ENCODE measurements at places on chromosomes 4 and X.

GRCh38 chr4:56972809-56973208 is 4.6 kb downstream of the NOA1 start:
- DNase-seq, result no peak

DNA sequence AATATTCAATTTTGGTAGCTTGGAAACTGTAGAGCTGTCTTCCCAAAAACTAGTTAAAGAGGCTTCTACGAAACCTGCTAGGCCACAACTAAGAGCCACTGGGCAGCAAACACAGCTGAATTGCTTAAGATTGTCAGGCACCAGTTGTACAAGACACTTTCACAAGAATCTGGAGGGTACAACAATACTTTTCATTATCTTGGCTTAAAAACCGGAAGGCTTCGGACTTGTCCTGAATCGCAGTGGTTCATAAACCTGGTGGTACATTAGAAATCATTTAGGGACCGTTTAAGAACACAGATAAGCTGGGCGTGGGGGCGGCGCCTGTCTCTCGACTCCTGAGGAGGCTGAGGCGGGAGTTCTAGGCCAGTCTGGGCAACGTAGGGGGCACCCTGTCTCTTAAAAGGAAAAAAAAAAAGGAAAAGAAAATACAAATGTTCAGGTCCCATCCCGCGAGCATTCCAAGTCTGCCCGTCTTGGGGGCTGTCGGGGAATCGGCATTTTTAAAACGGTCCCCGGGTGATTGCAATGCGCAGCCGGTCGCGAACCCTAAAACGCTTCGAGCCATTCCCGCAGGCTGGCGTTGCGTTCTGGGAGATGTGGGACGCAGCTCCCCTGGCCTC is 763 bp downstream of the PYURF start:
- DNase-seq, result peak; percentile 14

DNA sequence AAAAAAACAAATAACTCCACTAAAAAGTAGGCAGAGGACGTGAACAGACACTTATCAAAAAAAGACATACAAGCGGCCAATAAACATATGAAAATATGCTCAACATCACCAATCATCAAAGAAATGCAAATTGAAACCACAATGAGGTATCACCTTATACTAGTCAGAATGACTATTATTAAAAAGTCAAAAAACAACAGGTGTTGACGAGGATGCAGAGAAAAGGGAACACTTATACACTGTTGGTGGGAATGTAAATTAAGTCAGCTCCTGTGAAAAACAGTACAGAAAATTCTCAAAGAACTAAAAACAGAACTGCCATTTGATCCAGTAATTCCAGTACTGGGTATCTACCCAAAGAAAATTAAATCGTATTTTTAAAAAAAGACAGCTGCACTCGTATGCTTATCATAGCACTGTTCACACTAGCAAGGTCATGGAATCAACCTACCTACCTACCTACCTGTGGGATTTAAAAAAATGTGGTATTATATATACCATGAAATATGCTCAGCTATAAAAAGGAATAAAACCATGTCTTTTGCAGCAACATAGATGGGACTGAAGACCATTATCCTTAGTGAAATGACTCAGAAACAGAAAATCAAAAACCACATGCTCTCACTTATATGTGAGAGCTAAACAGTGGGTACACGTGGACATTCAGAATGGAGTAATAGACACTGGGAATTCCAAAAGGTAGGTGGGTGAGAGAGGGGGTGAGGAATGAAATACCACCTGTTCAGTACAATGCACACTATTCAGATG is 24.8 kb upstream of the PTPN13 start:
- no peak for DNase-seq

GRCh38 chr4:131091896-131092295 is 1995.9 kb downstream of the C4orf33 start:
- peak; percentile 21 for DNase-seq

DNA sequence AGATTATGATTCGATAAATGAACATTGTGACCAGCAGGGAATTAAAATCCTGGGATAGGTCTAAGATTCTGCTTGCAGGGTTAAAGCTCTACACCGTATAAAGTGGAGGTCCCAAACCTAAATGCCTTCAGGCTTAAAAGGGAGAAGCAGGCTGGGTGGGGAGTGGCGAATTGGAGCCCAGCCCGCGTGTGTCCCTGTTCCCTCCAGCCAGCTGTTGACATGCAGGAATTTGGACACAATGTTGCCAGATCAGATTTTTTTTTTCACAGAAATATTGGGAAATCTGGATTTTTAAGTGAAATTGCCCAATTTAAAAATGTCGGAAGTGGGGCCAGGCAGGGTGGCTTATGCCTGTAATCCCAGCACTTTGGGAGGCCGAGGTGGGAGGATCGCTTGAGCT is 60.5 kb downstream of the ELF4 start:
- no peak for DNase-seq

DNA sequence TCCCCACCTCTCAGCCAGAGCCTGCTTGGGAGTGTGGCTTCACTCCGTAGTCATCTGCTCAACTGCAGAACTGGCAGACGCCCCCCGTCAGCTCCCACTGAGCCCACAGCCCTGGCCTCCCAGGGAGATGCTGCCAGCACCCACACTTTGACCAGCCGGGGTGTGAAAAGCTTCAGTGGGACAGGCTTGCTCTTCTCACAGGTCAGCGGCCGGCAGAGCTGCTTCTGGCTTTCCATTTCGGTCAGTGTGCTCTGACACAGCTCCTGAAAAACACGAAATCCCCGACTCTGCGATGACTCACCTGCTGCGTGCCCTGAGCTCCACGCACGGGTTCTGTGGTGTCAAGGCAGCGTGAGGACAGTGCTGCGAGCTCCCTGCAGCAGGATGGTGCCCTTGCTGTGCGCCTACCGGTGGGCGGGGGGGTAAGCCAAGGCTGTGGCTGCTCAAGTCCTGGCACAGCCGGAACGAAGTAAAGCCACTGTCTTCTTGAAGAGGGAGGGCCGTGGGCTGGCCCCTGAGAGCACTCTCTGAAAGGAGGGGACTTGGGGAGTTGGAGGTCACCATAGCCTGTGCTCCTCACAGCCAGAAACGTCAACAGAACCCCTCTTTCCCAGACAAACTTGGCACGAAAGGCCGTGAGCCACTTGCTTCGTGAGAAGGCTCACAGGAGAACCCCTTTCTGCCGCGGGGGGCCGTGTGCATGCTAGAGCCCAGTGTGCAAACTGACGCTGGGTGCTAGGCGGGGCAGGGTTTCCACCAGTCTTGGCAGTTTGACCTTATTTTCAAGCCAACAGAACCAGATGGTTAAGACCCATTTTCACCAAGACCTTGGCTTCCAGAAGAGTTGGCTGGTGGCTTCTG is 23.6 kb downstream of the NOP14 start:
- DNase-seq, result no peak

DNA sequence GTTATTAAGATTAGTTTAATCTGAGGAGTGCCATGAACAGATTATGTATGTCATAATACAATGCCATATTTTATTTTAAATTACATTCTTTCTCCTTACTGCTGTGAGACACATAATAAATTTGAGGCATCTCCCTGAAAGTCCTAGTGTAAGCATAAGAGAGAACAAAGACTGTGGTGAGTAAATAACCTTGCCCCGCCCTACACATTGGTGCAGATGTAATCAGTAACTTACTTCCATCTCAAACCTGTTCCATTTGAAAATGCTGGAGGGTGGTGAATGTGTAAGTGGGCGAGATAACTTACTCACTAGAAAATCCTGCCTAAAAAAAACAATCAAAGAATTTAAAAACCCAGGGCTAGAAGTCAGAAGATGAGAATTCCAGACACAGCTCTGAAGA is 338.1 kb upstream of the SLIT2 start:
- no peak for DNase-seq

GRCh38 chr4:128107766-128108165 is 46.7 kb downstream of the LARP1B start:
- no peak for DNase-seq

DNA sequence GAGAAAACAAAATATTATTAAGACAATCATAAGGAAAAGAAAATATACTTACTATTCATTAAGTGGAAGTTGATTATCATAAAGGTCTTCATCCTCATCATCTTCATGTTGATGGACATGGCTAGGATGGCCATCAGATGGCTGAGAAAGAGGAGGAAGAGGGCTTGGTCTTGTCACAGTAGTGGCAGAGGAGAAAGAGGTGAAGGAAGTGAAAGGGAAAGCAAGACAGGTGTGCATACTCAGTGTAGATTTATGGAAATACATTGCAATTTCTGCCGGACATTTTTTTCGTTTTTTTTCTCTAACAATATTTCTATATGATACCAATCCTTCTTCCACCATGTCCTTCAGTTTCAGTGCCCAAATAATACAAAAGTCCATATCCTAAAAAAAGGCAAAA is 1409.8 kb downstream of the PCDH7 start:
- no peak for DNase-seq

DNA sequence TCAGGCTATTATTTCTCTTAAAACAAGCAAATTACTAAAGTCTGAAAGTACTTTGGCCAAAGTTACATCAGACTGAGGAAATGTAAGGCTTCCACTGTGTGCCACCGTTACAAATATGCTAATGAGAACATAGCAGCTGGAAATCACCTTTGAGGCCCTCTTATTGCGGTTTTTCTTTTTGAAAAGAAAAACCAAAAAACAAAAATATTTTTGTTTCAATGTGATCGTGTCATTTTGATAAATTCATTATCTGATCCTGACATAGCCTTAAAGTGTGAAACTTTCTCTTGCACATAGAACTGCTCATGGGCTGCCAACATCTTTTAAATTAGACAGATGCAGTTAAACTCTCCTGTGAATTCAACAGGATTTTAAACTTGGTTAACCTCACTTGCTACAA is 2.8 kb upstream of the TIFA start:
- no peak for DNase-seq

DNA sequence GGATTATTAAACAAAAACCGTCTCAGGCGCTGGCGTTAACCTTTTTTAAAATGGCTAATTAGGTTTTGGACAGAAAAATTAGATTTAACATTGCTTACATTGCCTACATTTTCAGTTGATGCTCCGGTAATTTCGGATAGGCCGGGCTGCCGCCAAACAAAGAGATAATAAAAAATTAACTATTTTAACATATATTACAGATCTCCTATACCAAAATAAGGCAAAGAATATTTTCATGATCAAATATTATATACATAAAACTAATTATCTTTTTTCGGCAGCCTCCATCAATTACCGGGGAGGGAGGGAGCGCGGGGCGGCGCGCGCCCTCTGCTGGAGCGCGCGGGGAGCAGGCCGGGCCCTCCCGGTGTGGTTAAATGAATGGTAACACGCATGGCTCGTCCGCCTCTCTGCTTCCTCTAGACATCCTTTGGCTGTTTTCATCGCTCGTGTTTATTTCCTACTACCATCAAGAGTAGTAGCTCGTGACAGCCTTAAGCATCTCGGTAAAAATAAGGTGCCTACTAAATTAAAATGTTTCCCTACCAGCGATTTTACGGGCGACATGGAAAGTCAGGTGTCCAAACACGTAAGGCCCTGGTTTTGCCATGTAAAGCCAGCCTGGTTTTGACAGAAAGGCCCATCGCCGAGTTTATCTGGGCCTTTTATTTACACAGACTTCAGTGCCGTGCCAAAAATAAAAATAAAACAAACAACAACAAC is 52.4 kb upstream of the TMEM33 start:
- peak; percentile 33 for DNase-seq

DNA sequence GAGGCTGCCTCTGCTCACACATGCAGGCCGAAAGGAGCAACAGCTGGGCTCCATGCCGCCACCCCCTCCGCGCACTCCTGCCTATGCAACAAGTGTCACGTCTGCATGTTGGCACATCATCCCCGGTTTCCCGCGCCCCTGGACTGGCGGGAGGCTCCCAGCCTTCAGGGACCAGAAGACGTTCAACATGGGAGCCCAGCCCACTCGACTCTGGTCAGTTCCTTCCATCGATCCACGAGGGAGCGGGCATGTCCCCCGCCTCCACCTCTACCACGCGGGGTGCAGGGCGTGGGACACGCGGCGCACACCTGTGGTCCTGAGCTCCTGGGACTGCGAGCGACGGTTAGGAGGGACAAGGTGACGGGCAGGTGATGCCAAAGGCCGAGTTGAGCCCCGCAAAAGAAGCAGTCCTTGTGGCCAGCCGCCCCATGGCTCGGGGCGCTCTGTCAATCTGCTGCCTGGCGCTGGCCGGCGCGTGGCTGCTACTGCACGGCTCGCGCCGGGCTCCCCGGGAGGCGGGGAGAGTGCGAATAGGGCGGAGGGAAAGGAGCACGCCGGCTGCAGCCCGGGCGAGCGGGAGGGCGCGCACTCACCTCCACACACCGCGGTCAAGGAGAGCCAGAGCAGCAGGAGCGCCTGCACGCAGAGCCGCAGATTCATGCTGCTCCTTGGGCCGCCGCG is 645 bp downstream of the APLN start:
- DNase-seq, result peak; percentile 41

GRCh38 chr4:8644461-8644891 is 51.9 kb downstream of the CPZ start:
- no peak for DNase-seq

GRCh38 chrX:132809581-132809980 is 148.8 kb downstream of the HS6ST2 start:
- no peak for DNase-seq

DNA sequence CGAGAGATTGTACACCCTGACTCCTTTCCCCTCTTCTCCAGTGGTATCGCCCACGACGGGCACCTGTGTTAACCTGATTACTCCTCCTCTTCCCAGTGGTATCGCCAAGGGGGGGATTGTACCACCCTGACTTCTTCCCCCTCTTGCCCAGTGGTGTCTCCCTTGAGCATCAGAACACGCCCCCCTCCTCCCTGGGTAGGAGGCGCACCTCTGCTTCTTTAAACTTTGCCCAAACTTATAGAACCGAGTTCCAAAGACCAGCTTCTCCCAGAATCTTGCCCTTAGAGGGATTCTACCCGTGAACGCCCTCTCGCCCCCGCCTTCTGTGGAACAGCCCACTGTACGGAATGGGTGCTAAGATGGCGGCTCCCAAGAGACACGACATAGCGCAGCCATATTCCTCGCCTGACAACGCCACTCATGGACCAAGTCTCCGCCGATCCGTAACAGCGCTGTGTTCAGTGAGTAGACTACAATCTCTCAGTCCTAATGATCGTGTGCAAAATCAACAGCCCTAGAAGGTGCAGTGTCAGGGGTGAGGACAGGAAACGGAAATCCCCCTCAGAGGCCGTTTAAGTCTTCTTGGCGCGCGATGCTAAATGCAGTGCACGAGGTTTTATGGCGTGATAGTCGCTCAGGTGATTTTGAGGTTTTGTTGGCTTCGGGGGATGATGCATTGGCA is 4.2 kb upstream of the ZNF157 start:
- peak; percentile 90 for DNase-seq

- DNase-seq, result no peak
Measured at GRCh38 chr4:141056473-141056872, 76.8 kb downstream of the RNF150 start.

DNA sequence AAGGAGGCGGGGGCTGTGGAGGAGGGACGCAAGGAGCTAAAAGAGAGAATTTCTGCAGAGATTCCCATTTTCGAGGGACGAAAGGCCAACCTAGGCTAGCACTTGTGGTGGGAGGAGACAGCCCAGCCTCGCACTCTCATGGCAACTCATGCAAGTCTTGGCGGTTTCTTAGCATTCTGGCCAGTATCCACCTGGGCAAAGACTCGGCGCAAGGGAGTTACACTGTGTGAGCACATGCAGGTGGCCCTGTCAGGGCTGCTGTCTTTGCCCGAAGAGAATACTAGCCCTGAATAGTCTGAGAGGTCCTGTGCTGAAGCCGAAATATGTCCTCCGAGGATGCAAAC is 15.5 kb downstream of the MCF2 start:
- no peak for DNase-seq
